ENCODE measurements at places on chromosomes 3 and 15.

GRCh38 chr15:75733761-75734651, 21.4 kb upstream of the CSPG4 start:
- no peak for ATAC-seq

GRCh38 chr15:34292621-34293020, 45.0 kb downstream of the SLC12A6 start:
- no peak for ATAC-seq

DNA sequence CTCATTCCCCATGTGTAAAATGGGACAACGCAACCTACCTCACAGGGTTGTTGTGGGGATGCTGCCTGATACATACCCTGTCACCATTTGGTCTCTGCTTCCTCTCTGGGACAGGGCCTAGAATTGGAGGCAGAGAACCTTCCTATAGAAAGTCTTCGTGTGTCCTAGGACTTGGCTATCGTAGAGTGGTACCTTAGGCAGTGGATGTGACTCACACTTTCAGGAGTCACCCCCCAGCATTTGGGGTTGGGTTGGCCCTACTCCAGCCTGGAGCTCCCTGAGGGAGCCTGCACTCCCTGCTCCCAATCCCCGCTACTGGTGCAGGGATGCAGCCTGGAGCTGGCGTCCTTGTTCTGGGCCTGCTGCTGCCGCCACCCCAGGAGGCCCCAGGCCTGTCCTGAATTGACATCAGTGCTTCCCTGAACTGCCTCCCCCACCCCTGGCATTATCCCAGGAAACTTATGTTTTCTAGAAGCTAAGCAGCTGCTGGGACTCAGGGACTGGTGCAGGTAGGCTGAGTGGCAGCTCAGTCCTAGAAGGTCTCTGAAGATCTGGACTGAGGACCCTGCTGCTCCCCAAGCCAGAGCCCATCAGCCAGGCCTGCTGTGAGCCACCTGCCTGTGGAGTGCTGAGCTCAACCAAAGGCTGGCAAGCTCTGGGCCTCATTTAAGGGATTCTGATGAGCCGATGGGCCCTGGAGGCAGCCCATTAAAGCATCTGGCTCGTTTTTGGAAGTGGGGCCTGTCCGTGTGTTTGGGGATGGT, 9.9 kb downstream of the C15orf39 start:
- ATAC-seq, result no peak

GRCh38 chr3:187673012-187673411, 2.8 kb upstream of the SST start:
- no peak for ATAC-seq

- ATAC-seq, result peak; percentile 28
Observed at GRCh38 chr3:10548992-10549391, 43.6 kb upstream of the ATP2B2 start.

GRCh38 chr15:38560456-38560926, 4.1 kb downstream of the RASGRP1 start:
- ATAC-seq, result no peak

- no peak for ATAC-seq
Observed at GRCh38 chr3:164375538-164375937, 702.8 kb downstream of the SI start.

DNA sequence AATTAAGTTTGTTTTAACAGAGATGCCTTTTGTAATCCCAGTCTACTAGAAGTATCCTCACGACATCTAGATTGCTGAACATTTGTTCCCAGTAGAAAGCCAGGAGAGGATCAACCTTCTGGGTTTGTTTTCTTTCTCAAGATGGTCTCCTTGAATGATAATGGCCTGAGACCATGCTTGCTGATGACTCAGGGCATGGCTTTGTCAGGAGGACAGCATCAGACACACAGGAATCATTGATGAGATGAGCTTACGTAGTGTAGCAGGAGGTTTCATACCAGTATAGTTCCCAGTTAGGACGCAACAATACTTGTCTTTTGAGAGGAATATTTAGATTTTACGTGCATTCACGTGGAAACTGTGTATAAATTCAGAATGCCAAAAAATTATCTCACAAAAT, 38.6 kb downstream of the ATP1B3 start:
- ATAC-seq, result no peak

GRCh38 chr15:22903961-22904534, 65.6 kb downstream of the NIPA2 start:
- ATAC-seq, result peak; percentile 39

DNA sequence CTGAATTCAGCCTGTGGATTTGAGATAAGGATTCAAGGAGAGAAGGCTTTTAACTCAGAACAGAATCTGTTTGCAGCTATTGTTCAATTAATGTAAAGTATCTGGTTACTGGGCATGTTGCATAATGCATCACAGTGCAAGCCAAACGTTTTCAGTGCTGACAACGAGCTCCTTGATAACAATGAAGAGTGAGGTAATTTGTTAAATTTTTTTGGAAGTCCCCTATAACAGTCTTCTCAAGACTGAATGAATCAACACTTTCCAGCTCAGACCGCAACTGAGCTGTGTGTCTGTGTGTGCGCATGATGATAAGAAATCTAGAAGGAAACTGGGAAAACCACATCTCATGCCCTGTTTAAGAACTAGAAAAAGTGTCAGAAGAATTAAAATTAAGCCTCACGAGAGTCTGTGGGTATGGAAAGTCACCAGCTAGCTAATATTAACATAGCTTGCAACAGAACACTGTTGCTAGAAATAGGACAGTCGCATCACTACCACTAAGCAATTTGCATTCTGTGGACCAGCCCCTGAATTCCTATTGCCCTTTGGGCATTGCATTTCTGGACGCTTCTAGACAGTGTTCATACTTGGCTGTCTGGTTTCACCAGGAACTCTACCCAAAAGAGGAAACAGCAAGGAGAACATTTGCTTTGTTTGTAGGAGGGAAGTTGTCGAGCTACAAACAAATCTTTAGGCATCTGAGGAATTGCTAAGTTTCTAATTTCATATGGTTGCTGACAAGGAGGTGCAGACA, 43.7 kb upstream of the ATP2C1 start:
- peak; percentile 65 for ATAC-seq

DNA sequence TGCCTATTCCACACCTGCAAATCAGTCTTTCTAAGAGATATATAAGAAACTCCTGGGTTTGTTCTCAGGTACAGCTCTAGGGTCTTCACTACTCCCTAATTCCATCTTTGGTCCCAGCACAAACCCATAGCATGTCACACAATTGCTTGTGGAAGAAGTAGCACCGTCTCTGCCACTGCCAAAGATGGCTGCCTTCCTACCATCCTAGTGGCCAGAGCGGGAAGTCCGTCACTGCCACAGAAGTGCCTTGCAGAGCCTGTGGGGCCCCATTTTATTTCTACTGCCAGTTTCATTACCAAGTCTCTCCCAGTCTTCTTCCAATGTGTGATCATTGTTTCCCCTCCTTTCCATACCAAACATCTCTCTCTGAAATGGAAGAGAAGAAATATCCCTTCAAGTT, 107.6 kb downstream of the CD47 start:
- no peak for ATAC-seq

DNA sequence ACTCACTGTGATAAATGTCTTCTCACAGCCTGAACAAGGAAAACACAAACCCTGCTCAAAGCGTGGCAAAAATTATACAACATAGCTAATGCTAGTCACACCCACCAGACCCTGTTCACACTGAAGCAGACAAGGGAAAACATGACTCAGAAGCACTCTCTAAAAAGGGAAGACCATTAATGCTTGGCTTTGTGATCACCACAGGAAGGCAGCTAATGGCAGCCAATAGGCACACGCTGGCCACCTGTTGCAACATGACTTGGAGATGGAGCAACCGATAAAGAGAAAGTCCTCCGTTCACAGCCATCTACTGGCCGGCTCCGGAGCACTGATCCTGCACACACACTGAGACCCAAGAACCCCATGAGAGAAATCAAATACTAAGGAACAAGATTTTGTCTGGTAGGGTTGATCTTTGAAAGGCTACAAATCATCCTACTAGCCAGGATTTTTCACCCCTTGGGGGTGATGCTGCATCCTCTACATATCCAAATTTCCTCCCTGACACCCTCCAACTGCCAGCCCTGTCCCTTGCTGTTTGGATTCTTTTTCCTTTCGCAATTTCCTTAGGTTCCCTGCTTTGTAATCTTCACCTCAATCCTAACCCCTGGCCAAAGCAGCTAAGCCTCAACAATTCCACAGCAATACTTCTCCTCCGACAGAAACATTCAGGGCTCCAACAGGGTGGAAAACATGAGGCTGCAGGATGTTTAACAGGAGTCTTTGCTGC, 3.2 kb downstream of the ZXDC start:
- peak; percentile 61 for ATAC-seq

DNA sequence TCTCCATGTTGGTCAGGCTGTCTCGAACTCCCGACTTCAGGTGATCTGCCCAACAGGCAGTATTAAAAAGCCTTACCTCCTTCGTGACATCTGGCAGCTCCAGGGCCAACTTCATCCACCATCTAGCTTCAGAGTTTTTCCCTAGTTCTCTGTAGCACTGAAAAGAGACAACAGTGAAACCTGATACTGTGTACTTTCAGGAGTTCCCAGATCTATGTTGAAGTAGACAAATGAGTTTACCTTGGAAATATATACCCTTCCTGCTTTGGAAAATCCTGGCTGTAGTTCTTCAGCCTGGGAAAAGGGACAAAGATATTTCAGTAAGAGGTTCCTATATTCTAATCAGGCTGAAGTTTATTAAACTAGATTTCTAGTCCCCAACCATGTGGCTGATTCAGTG, 18.0 kb downstream of the RMDN3 start:
- ATAC-seq, result no peak

DNA sequence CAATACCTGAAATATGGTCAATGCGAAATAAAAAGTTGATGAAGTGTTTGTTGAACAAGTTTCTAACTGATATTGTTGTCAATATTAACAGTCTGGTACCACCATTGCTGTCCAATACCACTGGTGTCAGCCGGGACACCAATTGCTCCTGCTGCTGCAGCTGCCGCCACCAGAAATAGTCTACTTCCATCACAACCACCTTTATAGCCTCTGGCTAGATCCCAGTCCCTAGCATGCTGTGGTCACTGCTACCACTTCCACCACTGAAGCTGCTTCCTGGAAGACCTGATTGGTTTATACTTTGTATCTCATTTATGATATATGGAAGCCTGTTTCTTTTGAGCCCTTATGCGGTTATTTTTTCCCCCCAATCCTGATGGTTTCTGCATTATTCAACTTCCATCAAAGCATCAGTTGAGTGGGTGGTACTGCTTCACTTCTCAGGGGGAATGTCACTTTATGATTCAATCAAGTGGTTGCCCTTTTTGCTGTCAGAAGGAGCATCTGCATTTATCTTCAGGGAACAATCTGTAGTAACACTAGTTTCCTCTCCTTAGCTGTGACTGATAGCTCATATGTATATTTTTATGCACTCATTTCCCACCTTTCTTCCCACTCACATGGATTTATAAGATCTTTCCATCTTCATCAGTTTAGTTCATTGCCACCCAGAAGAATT, 11.7 kb downstream of the LNP1 start:
- no peak for ATAC-seq

DNA sequence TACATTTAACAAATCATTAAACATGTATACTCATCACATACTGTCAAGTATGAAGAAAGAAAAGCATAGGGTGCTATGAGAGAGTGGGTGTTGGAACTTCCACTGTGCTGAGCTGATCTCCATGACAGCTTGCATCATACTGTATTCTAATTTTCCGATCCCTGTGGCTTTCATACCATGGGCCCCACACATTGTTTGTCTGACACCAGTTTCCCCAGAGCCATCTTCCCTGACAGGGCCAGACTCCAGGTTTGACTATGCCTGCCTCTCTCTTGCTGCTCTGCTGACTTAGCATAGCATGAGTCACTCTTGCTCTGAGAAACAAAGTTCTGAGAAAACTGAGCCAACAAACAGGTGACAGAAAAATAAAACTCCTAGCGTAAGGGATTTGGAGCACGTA, 37.0 kb upstream of the CASR start:
- peak; percentile 88 for ATAC-seq

DNA sequence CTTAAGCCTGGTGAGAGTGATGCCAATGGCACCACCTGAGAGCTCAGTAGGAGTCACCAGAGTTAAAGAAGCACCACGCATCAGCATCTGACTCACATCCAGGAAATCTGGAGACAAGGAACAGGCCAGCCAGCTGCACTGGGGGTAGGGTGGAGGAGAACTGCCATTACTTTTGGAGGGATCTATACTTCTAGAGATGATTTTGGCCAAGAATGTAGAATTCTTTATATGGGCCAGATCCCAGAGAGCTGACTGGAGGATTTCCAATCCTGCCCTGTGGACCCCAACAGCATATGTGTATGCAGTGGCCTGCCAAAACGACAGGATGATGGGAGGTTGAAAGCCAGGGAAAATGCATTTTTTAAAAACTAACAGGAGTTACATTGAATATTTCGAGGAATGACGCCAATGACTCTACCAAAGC, 29.8 kb downstream of the CCR3 start:
- ATAC-seq, result peak; percentile 53

GRCh38 chr15:98139337-98139736, 178.8 kb downstream of the ARRDC4 start:
- no peak for ATAC-seq

DNA sequence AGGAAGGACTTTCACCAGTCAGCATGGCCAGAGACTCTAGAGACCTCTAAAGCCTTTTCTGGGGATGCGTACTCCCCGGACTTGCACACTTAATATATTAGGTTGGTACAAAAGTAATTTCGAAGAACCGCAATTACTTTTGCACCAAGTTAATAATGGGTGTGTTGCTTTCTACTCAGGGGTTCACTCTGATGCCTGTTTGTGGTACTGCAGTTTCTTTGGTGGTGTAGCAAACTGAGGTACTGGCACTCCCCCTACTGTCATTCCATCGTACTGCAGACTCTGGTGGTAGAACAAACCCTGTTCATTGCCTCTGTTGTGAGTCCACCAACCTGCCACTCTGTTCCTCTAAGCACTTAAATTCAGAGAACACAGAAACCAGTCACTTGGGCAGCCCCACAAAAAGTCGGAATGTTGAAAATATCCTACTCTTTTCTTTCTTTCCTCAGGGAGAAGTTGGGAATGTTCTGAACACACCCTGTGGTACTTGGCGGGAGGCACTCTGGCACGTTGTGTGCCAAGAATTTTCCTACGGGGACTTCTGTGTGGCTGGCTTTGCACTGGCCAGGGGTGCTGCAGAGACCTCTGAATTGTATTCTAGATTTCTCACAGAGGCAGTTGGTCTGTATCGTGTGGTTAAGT, 46.3 kb downstream of the GABRG3 start:
- ATAC-seq, result peak; percentile 79

DNA sequence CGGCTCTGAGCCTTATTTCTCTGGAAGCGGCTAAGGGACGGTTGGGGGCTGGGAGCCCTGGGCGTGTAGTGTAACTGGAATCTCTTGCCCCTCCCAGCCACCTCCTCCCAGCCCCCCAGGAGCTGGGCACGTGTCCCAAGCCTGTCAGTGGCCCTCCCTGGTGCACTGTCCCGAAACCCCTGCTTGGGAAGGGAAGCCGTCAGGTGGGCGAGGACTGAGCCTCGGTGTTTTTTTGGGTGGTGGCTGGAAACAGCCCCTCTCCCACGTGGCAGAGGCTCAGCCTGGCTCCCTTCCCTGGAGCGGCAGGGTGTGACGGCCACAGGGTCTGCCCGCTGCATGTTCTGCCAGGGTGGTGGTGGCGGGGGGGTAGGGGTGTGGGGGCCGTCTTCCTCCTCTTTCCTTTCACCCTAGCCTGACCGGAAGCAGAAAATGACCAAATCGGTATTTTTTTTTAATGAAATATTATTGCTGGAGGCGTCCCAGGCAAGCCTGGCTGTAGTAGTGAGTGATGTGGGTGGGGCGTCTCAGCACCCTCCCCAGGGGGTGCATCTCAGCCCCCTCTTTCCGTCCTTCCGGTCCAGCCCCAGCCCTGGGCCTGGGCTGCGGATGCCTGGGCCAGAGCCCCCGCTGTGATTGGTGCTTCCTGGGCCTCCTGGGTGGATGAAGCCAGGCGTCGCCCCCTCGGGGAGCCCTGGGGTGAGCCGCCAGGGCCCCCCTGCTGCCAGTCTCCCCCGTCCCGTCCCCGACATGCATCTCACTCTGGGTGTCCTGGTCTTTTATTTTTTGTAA, 58.8 kb upstream of the GOLGA8A start:
- ATAC-seq, result no peak

- no peak for ATAC-seq
Observed at GRCh38 chr3:152257563-152258035, 11.1 kb upstream of the MBNL1 start.
